Smooth muscle cell of the pulmonary artery (primary cell): ENCODE measurements at places on chromosomes 3 and 15. TPM values are rescaled to one million over a fixed set of nuclear protein-coding genes. Genes with fewer than 3 reads are reported as not detected.

Gene LRIG1
- 105 and 165 TPM in 2 replicates for total RNA-seq

Gene UQCRC1
- total RNA-seq: 229 and 273 TPM in 2 replicates

Gene BTBD1
- 95.1 and 113 TPM in 2 replicates for total RNA-seq

Gene GPR27
- total RNA-seq: 0.13 and 0.26 TPM in 2 replicates

Gene LAMB2
- 2,135 and 2,279 TPM in 2 replicates for total RNA-seq

Gene PLSCR4
- 68.2 and 119 TPM in 2 replicates for total RNA-seq

Gene ABHD14A
- total RNA-seq: 14.7 and 18.2 TPM in 2 replicates

Gene SERPINI2
- total RNA-seq: not detected in 2 replicates

Gene RHCG
- total RNA-seq: 0.07 and 0.50 TPM in 2 replicates

Gene HDAC11
- total RNA-seq: 20.0 and 22.4 TPM in 2 replicates

Gene MME
- total RNA-seq: 42.0 and 623 TPM in 2 replicates
